GM04504 (cell line): ENCODE measurements at places on chromosomes 16 and 17.

- no peak for DNase-seq
Observed at GRCh38 chr16:24139282-24139681, 116.9 kb upstream of the CACNG3 start.

GRCh38 chr16:23491490-23492391, 18.6 kb downstream of the GGA2 start:
- peak; percentile 3 for DNase-seq

DNA sequence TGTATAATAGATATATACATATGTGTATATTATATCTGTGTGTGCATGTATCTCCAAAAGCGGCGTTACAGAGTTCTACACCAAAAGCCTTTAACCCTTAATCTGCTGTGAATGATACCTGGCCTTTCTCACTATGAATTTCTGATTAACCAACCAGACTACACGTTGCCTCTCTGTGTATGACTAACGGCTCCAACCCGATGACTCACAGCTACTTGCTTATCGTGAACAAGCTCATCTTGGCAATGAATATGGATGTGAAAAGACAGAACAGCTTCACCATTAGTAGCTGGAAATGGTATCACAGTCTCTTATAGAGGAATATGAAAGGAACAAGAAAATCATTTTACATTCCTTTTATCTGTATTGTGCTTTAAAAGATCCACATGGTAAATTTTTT, 23.8 kb upstream of the ARHGAP44 start:
- no peak for DNase-seq

- no peak for DNase-seq
Observed at GRCh38 chr16:12311309-12311708, 334.8 kb downstream of the SNX29 start.

- DNase-seq: no peak
Observed at GRCh38 chr17:49183341-49183740, 27.0 kb downstream of the GNGT2 start.

DNA sequence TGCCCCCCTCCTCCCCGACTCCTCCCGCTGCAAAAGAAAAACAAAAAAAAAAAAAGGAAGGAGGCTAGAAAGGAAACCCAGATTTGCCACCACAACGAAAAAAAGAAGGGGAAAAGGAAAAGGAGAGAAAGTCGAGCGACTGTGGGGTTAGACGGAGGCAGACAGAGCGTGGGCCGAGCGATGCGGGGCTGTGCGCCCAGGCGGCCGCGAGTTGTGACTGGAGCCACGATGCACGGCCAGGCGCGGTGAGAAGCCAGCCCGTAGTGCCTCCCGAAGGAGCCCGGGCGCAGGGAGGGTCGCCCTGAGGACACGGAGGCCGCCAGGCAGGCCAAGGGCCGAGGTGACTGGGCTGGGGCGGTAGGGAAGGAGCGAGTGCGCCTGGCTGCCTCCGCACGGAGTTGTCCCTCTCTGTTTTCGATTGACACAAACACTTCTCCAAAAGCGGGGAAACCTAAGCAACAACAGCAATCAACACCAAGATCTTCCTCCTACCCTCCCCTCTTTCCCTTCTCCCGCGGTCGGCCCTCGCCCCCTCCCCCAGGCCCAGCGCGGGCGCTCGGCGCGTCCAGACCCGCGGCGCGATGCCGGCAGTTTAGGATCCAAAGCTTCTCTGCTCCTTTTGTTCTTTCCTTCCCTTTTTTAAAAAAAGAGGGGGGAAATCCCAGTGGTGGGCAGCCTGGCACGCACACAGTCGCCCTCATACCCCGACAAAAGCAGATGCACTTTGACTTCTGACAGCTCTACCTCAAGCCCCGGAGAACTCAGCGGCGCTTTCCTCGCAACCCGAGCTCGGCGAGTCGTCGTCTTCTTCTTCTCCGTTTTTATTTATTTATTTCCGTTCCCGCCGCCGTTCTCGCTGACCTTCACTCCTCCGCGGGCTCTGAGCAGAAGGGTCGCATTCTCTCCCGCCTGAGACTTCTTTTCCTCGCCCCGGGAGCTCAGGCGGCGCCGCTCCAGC, at the start of gene LHX1:
LHX1 (plus strand) TSS at position 475 of the 958 bp plus-strand sequence. CDS start 723 bp downstream, outside the sequence.
- DNase-seq: no peak

DNA sequence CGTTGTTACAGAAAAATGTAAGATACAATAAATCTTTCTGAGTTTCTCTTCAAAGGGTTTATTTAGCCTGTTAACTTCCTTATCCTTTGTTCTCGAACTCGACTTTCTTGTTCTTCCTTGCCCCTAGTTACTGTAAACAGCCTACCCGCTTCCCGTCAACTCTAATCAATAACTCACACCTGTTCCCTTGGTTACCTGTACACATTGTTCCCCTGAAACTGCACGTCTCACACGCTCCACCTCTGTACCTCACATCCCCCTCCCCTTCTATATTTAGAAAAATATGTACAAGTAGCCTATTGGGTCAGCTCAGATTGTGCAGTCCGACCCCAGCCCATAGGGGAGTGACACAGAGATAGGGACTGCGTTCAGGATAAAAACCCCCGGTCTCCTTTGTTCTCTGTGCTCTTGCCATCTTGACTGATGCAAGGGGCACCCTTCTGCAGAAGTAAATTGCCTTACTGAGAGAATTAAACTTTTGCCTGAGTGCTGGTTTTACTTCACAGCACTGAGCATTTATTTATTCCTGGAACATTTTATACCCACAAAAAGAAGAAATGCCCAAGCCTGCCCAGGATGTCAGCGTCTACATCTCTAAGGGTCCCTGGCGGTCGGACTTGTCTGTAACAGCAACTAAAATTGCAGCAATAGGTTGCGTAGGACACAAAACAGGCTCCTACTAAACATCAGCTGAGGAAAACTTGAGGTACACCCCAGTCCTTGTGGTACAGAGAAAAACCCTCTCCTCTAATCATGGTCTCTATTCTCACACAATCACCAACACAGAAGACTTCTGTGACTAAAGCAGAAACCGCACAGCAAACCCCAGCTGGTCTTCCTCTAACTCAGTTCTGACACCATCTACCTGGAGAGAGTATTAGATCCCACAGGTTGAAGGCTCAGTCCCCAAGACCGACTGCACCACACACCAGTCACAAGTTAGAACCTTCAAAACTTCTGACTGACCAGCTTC, 11.3 kb downstream of the WDR45B start:
- no peak for DNase-seq

- peak; percentile 57 for DNase-seq
Observed at GRCh38 chr17:62652251-62653001, 25.0 kb downstream of the MRC2 start.

DNA sequence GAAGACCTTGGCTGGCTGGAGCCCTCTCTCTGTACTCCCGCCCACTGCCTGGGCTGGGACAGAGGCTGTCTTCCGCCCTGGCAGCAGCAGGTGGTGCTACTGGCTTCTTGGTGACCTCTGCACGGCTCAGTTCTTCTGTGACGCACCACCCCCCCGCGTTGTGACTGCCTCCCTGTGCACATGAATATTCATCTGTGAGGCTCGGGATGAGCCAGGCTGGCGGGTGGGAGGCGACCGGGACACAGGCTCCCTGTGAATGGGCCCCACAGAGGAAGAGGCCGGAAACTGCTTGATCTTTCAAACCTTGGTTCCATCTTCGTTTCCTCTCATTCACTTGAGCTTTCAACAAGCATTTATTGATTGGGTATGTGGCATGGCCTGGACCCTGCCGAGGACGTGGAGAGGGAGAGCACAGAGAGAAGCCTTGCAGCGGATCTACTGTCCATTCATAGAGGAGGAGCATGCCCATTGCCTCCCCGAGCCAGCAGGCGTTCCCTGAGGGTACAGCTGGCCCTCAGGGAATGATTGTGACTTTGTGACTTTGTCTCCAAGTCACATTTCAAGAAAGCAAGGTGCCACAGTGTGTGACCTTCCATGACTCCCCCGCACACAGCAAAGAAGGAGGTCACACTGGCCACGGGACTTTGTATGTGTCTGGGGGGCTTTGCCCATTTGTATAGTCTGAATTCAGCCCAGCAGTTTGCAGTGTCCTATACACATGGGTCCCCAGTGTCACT, 45.0 kb downstream of the B9D1 start:
- no peak for DNase-seq

GRCh38 chr16:54462771-54463170, 176.2 kb upstream of the IRX3 start:
- DNase-seq: no peak

DNA sequence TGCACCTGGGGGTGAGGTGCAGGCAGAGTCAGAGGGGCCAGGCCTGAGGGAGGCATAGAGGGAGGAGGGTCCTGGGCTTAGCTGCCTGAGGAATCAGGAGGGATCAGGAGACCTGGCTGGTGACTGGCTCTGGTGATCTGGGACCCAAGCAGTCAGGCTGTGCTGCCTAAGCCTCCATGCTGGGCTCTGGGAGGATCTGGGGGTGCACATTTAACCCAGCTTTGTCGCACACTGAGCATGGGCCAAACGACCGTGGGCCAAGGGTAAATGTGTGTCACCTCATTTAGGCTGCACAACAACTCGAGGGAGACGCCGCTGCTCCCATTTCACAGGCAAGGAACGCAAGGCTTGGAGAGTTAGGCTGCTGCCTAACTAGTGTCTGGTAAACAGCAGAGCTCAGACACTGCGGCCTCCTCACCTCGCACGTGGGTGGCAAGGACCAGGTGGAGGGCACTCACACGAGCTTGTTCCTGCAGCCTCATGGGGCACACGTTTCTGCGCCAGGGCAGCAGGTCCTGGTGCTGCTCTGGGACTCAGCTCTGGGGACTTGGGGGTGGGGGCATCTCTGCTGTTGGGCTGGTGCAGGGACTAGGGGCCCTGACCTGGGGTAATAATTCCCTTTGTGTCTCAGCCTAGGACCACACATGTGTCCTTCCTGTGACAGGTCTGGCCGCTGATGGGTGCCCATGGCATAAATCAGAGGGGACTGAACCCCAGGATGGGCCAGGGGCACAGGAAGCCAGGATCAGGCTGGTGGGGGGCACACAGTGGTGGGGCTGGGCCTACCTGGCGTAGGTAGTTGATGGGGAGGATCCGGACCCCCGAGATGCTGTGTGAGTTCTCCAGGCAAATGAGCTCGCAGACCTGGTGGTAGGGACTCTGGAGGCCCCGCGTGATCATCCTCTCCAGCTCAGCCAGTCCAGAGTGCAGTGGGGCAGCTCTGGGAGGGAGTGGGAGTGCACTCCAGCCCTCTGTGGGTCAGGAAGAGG, 18.7 kb downstream of the TMEM235 start:
- DNase-seq: no peak

- DNase-seq: no peak
Observed at GRCh38 chr16:70696952-70697593, 11.2 kb upstream of the MTSS2 start.

GRCh38 chr16:68265078-68265920, 973 bp downstream of the SLC7A6 start:
- peak; percentile 64 for DNase-seq

DNA sequence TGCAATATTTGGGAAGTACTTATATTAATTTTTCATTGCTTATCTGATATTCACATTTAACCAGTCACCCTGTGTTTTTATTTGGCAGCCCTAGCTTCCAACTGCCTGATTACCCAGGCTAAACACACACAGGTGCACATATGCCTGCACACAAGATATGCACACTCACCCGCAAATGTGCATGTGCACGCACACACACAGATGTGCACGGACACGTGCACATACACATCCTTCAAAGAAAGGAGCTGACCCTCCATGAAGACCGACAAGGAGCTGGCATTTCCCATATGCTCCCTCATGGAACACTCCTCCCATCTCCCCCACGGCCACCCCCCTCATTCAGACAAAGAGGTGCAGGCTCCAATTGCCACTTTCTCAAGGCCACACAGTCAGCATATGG, 242.2 kb downstream of the ENGASE start:
- DNase-seq: no peak

DNA sequence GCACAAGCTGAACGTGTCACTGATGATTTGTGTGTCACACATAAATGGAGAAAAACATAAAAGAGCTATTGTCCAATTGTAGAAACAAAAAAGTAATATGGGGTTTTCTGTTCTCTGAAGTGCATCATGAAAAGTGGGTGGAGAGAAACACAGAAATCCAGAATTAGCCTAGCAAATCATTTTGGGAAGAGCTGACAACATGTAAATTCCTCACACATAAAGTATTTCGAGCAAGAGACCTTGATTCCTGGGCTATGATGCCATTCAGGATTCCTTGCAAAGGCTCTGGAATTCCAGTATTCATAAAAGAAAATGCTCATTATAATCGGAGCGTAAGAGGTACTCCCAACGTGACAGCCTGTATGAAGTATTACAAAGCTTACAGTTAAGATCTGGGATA, 1.1 kb downstream of the DCUN1D3 start:
- DNase-seq: peak; percentile 53

- DNase-seq: no peak
Observed at GRCh38 chr16:30539000-30539964, 4.6 kb upstream of the ZNF747 start.

GRCh38 chr17:42514279-42514678, 21.8 kb upstream of the NAGLU start:
- no peak for DNase-seq

DNA sequence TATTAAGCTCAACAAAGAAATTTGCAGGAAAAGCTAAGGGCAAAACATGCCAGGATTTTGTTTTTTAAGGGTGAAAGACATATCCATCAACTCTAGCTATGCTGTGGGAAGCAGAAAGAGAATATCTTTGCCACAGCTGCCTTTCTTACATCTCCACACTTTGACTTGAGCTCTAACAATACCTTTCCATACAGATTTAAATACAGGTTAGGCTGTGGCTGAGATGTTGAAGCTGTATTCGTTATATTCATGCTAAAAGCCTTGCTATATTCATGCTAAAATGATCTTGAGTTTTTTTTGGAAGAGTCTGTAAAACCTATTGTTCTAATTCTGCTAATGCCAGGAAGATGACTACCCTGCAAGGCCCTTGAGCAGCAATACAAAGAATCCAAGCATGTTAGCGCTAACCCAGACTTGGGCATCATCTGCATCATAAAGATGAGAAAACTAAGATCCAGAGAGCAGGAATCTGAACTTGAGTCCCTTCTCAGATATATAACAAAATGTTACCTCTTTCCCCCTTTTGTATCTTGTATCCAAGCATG, 204.8 kb upstream of the C17orf78 start:
- no peak for DNase-seq
